SK-N-DZ (cell line): ENCODE measurements at places on chromosomes 1 and 21.

DNA sequence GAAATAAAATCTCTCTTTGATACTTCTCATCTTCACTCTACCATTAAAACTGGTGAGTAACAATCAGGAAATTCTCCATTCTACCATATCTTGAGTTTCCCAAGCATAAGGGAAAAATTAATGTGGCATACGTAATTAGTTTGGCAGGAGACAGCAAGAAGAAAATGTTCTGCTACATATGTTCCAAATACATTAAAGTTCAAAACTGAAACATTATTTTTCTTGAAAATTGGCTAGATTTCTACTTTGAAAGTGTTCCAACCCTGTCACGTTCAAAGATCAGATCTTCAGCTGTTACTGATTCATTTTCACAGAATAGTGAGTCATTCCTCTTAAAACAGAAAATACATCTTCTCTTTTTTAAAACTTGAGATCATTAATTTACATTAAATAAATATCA is 48.5 kb downstream of the PIGK start:
- no peak for DNase-seq

GRCh38 chr1:101073836-101074235 is 48.3 kb upstream of the DPH5 start:
- no peak for DNase-seq

DNA sequence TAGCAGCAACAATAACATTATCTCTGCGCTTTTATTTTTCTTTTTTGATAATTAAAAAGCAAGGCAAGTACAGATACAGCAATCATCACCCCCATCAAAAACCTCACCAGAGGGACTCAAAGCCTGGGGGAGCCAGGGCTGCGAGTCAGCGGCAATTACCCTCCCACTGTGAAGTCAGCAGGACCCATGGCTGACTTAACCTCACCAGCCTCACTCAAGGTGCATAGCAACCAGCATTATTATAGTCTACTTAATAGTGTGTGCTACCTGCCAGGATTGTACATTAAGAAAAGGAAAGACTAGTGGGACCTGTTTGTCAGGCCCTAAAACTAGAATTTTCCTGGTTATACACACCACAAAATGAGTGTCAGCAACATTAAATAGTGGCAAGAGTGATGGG is 28.9 kb upstream of the SERBP1 start:
- no peak for DNase-seq

GRCh38 chr1:224559981-224560728 is 56.0 kb upstream of the CNIH3 start:
- DNase-seq = no peak

- DNase-seq = no peak
Measured at GRCh38 chr1:156897078-156897825, 3.7 kb downstream of the PEAR1 start.

DNA sequence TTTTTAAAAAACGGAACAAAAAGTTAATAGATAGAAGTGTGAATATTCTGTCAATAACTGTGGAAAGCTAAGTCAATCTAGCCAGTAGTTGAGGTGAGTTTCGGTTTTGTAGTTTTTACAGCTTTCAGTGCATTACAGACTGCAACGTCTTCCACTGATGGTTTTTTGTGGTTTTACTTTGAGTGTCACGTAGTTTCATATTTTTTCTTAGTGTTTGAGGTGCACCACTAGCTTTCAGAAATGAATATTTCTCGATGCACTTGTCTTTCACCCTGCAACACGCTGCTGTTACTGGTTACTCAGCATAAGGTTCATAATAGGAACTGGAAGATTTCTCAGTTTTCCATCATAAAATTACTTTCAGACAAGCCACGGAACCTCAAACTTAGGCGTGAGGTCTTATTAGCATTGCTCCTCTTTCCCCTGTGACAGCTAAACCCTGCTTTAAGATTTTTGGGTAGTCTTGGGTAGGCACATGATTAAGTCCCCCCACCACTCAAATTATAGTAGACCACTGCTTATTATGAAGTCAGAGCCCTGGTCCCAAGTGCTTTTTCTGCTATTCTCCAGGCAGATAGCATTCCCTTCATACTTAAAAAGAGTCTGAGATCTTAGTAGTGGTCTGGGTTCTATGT is 1412.7 kb downstream of the KCNT2 start:
- no peak for DNase-seq

DNA sequence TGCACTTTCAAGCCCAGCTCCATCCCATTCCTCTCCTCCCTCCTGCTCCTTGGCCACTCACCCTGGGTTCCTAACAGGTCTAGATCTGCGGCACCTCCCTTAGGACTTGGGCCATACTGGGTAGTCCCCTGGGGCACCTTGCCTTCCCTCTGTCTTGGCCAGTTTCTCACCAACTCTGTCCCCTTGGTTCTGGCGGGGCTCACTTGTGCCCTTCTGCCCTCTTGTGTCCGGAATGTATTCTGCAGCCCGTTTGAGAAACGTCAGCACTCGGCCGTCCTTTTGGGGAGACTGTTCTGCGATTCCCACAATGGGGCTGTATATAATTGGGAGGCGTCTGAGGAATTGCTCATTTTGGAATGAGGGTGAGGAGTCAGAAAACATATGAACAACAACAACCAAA is 162.4 kb downstream of the ZSCAN20 start:
- peak; percentile 8 for DNase-seq

- DNase-seq = no peak
Measured at GRCh38 chr1:72366466-72366865, 84.1 kb upstream of the NEGR1 start.

GRCh38 chr1:61097317-61097716 is 15.0 kb downstream of the NFIA start:
- no peak for DNase-seq

- DNase-seq = no peak
Measured at GRCh38 chr21:26389971-26390641, 183.0 kb downstream of the CYYR1 start.

DNA sequence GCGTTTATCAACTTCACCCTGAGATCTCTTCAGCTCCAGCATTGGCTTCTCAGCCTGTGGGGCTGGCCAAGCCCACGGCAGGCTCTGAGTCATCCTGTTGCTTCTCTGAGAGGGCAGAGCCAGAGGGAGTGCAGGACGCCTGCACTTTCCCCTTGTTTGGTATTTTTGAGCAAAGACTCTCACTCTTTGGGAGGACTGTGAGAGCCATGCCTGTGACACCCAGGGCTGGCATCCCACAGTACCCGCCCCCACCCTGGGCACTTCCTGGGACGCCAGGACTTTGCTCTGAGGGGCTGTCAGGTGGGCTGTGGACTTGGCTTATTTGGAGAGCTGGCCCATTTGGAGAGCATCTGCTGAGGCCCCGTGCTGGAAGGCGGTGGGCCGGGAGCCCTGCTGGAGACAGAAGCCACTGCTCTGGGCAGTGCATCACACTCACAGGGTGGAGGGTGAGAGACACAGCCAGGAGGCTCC is 37.4 kb downstream of the VANGL1 start:
- DNase-seq = no peak

- DNase-seq = no peak
Measured at GRCh38 chr1:76501586-76502219, 365.6 kb upstream of the ST6GALNAC5 start.

GRCh38 chr1:161970633-161971032 is 53.0 kb downstream of the OLFML2B start:
- DNase-seq = no peak

DNA sequence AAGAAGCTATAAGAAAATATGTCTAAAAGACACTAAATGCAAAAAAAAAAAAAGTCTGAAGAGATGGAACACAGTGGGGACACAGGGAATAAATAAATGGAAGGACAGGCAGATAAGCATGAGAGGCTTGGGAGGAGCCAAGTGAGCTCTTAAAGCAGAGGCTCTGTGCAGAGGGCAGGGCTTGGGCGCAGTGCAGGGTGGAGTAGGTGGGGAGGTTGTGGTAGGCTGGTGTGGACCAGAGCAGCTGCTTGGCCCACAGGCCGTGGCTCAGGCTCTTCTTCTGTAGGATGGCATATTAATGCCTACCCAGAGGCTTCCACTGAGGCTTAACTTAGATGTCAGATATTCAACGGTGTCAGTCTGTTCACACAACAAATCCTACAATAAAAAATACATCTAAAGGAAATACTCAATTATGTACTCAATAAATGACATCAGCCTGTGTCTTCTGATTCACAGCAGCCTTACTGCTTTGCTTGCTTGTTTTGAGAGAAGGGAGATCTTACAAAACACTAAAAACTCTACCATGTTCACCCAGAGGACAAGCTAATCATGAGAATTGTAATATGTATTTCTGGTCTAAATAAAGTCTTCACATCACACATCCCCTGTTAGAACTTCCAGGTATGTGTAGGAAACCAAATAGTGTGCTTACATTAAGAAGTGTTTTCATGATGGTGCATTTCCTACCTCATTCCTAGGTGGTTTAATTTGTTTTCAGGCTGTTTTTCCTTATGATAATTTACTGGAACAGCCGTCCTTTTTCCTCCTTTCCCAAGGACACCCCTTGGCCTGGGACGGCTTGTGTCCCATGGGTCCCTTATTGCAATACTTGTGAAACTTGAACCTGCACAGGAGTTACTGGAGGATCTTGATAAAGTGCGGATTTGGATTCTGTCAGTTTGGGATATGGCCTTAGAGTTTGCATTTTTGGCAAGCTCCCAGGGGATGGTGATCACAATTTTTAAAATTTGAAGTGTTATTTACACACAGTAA is 24.9 kb downstream of the DIP2A start:
- no peak for DNase-seq

DNA sequence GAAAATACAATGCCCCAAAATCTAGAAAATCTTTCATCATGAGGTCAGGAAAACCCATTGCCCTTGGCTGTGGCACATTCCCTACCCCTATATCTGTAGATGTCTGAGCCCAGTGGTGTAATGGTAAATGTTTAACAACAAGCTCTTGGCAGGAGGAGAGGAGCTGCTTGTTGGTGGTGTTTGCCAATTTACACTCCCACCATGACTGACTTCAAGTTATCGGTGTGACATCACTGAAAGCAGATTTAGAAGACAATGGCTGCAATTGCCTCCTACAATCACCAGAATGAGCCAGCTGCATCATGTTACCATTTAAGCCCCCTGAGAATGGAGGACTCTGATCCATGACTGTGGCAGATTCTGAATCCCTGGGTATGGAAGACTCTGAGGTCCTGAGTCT is 70.9 kb downstream of the SDC3 start:
- DNase-seq = no peak

GRCh38 chr1:90795431-90795830 is 78.3 kb upstream of the BARHL2 start:
- no peak for DNase-seq

GRCh38 chr1:75791022-75791421 is 5.0 kb downstream of the RABGGTB start:
- DNase-seq = no peak

DNA sequence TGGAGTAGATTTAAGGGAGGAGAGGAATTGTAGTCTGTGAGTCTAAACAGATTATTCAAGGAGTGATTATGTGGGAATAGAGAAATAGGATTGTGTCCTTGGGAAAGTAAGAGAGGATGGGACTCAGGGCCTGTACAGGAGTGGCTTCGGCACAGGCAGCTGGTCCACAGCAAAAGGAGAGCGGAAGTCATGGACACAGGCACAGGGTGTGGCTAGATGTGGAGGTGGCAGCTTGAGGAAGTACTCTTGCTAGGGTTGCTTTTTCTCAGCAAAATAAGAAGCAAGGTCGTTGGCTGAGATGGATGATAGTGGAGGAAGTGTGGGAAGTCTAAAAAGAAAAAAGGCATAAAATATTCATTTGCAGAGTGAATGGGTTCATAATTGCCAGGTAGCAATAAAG is 18.5 kb upstream of the ZNF648 start:
- DNase-seq = no peak

DNA sequence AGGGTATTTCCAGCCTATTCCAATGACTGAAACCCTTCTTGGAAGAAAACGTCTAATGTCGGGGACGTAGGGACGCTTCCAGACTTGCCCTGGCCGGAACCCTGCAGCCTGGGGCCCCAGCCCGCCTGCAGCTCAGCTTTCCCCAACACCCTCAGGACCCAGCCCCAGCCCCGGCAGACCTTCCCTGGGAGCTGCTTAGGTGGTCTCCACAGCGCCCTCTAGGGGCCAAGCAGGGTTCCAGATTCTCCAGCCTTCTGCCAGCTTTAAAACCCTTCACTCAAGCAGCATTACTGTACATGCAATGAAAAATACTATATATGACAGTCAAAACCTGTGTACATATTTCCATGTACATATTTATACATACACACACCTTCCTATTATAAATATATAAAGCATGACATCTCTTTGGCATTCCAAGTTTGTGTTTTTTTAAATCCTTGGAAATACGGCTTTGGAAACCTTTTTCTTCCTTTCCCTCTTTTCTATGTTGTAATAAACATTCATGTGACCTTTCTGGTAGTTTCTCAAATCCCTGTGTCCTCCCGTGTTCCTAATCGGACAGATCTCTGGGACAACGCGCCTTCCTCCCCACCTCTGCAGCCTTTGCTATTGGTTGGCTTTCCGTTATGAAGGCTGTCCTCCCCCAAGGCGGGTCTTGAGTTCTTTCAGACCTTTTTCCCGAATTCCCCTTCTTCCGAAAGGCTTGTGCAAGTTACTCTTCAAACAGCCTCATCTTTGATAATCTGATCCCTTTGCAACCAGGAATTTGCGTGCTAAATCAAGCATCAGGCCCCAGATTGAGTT is 60.3 kb downstream of the STUM start:
- peak; percentile 32 for DNase-seq

DNA sequence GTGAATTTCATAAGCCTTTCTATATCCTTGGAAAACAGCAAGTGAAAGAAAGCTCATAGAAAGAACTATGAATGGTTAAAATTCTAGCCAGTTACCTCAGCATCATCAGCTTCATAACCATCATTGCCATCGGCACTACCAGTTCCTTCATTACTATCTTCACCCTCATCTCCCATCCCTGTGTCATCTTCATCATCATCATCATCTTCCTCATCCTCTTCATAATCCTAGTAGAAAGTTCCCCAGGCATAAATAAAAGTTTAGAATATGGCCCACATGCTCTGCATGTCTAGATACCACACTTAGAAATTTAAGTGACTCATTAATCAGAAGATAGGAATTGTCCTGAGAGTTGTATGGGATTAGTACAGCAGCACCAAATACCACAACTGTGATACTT is 49.0 kb downstream of the TPR start:
- no peak for DNase-seq

DNA sequence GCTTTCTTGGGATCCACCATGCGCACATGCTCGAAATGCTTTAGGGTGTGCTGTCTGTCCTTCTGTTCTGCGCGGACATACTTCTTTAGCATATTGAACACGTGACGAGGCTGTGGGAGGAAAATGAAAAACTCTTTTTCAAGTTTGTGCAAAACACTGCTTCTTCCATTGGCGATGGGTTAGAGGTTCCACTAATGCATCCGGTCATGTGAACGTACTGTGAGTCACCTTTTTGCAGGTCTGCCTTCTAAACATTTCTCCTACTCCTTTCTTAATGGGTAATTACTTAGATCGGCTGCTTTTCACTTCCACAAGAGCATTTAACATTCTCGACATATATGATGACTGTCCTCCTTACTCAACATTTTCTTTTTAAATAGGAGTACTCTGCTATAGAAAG is 214.9 kb downstream of the APP start:
- no peak for DNase-seq

- DNase-seq = no peak
Measured at GRCh38 chr1:117512728-117513321, 93.0 kb upstream of the TENT5C start.

- no peak for DNase-seq
Measured at GRCh38 chr1:241265428-241265827, 91.6 kb downstream of the RGS7 start.
